Mesendoderm (in vitro differentiated cells): ENCODE measurements at places on chromosomes 7 and 10.

DNA sequence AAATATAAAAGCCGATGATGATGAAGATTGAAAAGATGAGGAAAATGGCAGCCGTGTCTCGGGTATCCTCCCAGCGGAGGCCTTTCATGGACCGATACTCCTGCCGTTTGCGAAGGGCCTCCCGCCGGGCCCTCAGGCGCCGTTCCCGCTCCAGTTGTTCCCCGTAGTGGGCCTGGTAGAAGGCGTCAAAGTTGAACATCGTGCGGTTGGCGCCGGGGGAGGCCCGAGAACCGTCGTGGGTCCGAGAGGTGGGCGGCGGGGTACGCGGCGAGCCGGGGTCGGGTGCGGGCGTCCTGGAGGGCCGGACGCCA lies 553 bp downstream of the DNAJC30 start:
- DNase-seq, result no peak

DNA sequence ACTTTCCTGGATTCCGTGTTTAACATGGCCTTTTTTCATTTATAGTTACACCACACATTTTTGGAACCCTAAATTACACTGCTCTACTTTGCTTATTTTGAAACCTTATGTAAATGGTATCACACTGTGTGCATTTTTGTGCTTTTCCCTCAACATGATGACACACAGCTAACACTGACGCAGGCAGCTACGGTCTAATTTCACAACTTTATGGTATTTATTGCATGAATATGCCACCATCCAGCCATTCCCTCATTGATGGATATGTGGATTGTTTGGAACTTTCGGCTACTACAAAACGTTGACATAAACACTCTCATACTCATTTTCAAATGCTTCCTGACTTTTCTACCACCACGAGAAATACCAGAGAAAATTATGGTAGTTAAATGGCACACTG lies 6.9 kb downstream of the PAPOLB start:
- DNase-seq, result no peak

GRCh38 chr7:77822269-77822668 lies 23.7 kb downstream of the PHTF2 start:
- DNase-seq, result no peak

- DNase-seq, result no peak
Observed at GRCh38 chr10:93070378-93071176, 3.1 kb upstream of the CYP26A1 start.

DNA sequence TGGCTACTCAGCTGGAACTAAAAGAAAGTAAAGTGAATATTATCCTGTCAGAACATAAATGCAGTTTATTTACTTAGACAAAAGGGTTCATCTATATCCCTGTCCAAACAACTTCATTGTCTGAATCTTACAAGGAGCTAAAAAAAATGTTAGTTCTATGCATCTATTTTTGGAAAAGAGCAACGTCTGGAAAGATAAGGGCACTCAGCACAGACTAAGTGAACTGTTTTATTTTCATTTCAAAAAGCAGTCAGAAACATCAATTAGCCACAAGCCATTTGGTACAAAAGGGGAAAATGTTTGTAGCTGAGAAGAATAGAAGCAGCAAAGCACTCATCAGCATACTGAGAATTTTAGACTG lies 245.5 kb downstream of the FOXP2 start:
- DNase-seq, result no peak
